ENCODE measurements at places on chromosomes 11 and 22. TPM values are rescaled to one million over a fixed set of nuclear protein-coding genes. Genes with fewer than 3 reads are reported as not detected.
A peak's percentile ranks its signal among the peaks of the same experiment; 100 is the strongest.

NXPE4 gene
- total RNA-seq = not detected

GRCh38 chr11:72969894-72970335 is 155.7 kb downstream of the ATG16L2 start:
- DNase-seq = no peak

KRTAP5-9 gene
- total RNA-seq = 0.23 TPM

- no peak for DNase-seq
Observed at GRCh38 chr11:30936491-30936890, 350.3 kb upstream of the MPPED2 start.

C22orf42 gene
- not detected for total RNA-seq

- DNase-seq = no peak
Observed at GRCh38 chr22:49726022-49726681, 101.5 kb downstream of the BRD1 start.

DNA sequence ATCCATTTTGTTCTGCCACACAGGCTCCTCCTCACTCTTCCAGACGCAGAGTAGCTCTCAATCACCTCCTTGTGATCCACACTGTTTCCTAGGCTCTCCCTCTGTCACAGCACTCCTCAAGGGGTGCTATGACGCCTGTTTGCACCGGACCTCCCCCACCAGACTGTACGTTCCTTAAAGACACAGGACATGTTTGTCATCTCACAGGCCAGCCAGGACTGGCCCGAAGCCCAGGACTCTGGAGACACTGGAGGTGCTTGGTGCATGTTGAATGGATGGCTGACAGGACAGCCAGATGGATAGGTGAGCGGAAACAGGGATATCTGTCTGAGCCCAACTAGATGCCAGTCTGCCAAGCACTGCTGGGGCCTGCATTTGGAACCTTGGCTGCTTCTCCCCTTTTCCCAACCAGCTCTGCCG is 13.6 kb downstream of the PLA2G6 start:
- peak; percentile 74 for DNase-seq

KCNE3 gene
- 71.8 TPM for total RNA-seq

DNA sequence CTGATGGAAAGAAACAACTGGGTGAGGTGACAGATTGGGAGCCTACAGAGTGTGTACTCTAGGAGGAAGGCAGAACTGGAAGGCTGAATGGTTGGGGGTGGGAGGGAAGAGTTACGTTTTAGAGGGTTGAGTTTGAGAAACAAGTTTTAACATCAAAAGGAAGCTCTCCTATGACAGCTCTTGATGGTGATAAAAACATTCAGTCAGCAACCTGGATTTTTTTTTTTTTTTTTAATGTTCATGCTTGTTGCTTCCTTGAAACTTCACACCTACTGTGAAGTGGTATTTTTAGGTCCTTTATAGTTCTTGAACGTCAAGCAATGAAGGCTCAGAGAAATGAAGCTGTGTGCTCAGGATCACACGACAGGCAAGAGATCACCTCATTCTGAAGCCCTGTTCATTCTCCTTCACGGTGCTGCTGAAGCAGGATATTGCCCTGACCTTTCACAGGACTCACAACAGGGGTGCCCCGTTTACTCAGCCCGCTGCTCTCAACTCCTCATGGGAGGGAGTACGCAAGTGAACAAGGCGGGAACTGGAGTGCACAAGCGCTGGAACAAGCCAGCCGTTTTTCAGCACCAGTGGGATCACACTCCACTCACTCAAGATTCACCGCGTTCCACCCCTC is 1.6 kb upstream of the TMEM109 start:
- DNase-seq = no peak

ALX4 gene
- 0.03 TPM for total RNA-seq

DNA sequence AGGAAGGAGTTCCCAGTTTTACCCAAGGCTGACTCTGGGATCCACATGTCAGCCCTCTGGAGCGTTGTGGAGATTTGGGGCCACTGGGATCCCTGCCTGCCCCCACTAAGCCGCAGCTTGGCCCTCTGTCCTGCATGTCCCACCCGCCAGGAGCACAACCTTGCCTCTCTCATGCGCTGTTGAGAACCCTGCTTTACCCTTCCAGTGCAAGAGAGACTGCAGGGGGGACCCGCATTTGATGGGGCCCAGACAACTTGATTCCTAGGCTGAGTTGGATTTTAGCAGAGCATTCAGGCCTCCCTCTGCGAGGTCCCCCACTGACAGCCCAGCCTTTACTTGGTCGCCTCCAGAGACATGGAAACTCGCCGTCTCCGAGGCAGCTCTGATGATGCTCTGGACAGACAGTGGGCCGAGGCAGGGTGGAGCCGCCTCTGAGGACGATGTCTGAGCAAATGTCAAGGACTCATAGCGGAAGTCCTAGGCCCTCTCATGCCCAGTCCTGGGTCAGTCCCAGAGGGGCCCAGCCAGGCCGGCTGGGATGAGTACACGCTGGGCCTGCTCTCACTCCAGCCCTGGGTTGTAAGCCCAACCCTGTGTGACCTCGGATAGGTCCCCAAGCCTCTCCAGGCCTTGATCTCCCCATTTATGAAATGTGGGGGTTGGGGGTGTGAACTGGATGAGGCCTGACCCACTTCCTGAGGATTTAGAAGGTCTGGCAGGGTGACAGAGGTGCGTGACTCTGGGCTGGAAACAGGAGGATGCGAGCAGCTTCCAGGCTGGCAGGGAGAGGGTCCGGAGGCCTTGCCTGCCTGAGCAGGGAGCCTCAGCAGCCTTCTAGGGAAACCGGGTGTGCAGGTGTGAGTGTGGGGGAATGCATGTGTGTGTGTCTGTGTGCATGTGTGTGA is 630 bp downstream of the CD5 start:
- no peak for DNase-seq

DNA sequence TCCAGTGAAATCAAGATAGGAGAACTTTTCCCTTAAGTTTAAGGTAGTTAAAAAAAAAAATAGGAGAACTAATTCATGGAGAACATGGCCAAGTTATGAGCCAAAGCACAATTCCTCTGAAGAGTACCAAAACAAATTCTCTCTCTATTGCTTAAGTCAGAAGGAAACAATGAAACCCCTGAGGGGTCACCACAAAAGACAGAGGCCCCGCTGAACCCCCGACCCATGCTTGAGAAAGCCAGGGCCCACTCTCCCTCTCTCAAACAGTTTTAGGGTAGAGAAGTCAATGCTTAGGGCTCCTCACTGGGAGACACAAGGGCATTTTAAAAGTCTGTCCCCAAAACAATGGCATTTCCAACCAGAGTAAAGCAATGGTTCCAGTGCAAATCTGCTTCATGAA is 26.9 kb downstream of the PPP2R1B start:
- no peak for DNase-seq

- DNase-seq = no peak
Observed at GRCh38 chr11:19970944-19971343, 189.3 kb downstream of the DBX1 start.

DNA sequence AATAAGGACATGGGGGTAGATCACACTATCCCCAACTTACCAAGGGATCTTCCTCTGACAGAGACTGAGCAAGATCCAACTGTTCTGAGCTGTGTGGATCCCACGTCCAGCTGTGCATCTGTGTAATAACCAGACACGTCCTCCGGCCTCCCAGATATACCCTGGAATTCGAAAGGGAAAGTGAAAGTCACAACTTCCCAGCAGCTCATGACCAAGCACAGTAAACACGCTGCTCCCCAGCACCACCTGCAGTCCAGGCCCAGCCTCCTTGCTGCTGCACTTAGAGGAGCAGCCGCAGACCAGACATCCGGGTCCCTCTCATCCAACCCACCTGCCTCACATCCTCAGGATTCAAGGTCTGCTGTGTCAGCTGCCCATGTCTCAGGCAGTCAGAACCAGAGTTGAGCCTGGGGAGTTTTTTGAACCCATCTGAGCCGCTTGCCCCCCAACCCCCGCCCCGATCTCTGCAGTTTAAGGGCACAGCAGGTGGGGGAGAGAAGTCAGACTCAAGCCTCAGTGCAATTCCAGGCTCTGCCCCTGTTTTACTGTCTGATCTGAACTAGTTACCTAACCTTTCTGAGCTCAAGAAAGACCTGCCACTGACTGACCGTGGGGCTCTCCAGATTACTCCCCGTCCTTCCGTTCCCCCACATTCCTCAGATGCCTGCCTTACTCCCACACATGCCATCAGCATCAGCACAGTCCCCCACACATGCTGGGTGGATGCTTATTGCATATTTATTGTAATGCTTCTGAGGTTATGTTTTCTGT is at the start of gene APOL2:
Gene APOL2 (minus strand): TSS at position 127 of the 771 bp plus-strand sequence. CDS start 6,365 bp downstream, outside the sequence.
- DNase-seq = peak; percentile 93

TTC12 gene
- total RNA-seq = 28.3 TPM

ZP1 gene
- total RNA-seq = 0.17 TPM

DNA sequence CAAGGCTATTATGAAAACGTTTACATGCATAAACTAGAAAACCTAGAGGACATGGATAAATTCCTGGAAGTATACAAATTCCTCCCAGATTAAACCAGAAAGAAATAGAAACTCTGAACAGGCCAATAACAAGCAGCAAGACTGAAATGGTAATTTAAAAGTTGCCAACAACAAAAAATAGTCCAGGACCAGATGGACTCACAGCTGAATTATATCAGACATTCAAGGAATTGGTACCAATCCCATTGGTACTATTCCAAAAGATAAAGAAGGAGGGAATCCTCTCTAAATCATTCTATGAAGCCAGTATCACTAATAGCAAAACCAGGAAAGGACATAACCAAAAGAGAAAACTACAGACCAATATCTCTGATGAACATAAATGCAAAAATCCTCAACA is 236.0 kb downstream of the DLG2 start:
- no peak for DNase-seq

DNA sequence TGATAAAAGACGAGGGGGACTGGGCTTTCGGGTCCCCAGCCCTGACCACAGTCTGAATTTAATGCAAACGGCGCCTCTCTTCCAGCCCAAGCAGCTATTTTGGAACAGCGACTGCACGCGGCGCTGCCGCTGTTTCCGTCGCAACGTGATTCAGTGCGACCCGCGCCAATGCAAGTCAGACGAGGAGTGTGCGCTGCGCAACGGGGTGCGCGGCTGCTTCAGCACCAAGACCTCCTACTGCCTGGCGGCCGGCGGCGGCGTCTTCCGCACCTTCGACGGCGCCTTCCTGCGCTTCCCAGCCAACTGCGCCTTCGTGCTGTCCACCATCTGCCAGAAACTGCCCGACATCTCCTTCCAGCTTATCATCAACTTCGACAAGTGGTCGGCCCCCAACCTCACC is 56.7 kb downstream of the TECTA start:
- no peak for DNase-seq

GLYAT gene
- 0.49 TPM for total RNA-seq

GRCh38 chr11:66546368-66546965 is at the start of gene ACTN3:
Gene ACTN3, plus strand, starts transcription at chr11:66546903. Its CDS starts 35 bp downstream, at chr11:66546938.
- peak; percentile 22 for DNase-seq

BMAL1 gene
- 21.2 TPM for total RNA-seq

DNA sequence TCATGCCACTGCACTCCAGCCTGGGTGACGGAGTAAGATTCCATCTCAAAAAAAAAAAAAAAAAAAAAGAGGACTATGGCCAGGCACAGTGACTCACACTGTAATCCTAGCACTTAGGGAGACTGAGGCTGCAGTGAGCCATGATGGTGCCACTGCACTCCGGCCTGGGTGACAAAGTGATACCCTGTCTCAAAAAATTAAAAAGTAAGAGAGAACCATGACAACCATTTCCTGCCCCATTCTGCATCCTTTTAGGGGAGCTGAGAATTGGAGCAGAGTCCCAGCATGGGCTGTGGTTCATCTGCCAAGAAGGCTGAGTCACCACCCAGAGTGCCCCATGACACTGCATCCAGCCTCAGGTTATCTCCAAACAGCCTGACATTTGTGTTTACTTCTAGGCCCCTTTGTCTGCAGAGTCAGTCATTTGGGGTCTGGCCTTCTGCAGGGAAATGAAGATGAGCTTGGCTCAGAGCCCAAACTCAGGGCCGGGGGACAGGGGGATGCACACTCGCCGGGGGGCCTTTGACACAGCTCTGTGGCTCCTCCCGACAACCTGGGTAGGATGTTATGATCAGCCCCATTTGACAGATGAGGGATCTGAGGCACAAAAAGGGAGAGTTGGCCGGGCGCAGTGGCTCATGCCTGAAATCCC is 4.7 kb downstream of the CSDC2 start:
- peak; percentile 40 for DNase-seq

- DNase-seq = no peak
Observed at GRCh38 chr11:117000014-117000737, 98.1 kb downstream of the SIK3 start.

GRCh38 chr22:41561335-41561734 is 525 bp downstream of the CSDC2 start:
- DNase-seq = no peak

GRCh38 chr11:13962562-13963168 is at the start of gene SPON1:
Gene SPON1, plus strand, starts transcription at chr11:13962723. Its CDS starts 182 bp downstream, at chr11:13962905.
- DNase-seq = peak; percentile 62

OR52H1 gene
- not detected for total RNA-seq

DNA sequence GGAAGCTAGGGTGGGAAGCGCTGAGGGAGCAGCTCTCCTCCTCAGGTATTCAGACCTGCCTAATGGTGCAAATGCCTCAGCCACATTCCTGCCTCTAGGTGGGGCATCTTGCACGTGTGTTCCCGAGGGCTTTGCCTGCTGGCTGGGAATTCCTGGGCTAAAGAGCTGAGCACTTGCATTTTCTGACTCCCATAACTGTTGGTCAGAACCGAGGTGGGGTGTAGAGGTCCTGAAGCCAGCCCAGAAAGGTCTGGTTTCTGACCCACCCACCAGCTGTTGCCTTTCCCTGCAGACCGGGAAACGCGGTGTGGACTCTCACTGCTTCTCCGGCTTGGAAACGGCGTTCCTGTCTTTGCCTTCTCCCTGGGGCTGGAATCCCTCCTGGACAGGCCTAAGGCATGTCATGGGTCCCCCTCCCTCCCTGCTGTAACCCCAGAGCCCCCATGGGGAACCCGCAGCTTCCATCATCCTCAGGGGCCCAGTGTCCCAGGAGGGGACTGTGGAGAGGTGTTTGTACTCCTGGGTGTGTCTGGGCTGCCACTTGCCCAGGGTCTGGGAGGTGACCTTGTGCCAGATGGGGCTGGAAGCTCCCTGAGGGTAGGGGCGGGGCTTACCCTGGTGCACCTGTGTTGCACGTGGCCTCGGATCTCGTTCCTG is 24.0 kb upstream of the SMIM38 start:
- DNase-seq = peak; percentile 86

SCUBE1 gene
- 1.7 TPM for total RNA-seq

DNA sequence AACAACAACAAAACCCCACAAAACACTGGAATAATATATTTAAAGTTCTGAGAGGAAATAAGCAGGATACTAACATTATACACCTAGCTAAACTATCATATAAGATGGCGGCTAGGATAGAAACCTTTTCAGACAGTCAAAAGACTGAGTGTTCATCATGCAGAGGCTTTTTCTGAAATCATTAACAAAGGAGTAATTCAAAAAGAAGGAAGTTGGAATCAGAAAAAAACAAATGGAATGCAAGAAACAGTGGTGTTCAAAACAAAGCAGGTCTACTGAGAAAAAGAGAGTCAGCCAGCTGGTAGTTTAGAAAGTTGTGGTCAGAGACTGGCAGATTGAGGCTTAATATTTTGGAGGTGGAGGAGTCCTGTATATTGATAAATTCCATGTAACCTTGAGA is 30.1 kb upstream of the ZBTB44 start:
- no peak for DNase-seq

DNA sequence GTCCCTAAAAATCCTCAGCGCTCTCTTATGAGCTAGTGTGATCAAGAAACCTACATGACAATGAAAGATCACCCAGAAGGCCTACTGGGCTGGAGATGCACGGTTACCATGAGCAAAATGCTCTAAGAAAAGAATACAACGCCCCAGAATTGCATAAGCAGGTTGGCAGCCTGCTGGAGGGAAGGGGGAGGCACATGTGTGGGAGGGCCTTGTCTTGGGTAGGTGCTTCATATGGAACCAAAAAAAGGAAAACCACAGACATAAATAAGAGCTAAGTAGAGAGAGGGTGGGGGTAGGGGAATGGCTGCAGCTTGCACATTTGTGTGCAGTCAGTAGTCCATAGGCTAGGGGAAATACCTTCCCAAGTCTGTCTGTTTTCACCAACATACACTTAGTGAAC is 2.8 kb downstream of the SIAE start:
- DNase-seq = no peak

CCDC81 gene
- total RNA-seq = 1.2 TPM

OR51I1 gene
- total RNA-seq = 0.23 TPM
